SHP77 treated with DMSO at 0.1 percent for 48 hours (cell line): ENCODE measurements at places on chromosomes 4 and X.

- DNase-seq: no peak
Observed at GRCh38 chr4:153341575-153342090, 2.9 kb upstream of the MND1 start.

DNA sequence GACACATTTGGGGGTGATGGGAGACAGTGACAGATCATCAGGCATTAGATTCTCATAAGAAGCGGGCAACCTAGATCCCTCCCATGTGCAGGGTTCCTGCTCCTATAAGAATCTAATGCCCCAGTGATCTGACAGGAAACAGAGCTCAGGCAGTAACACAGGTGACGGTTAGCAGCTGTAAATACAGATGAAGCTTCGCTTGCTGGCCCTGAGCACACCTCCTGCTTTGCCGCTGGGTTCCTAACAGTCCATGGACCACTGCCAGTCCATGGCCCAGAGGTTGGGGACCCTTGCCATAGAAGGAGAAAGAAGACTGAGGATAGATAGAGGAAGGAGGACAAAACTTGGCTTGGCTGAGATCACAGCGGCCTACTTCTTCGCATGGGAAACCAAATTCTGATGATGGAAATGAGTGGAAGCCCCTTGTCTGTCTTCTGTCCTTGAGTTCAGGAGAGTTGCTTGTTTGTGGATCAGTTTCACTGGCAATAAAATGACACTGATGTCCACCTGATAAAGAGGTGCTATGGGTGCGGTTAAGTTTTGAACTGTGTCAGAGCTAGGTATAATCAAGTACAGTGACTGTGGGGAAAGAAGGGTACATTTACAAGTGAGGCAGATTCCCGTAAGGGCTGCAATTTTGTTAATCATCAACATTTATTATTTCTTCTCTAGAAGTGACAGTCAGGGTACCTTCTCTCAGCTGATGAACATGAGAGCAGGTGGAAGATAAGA is 1.7 kb upstream of the TIFA start:
- DNase-seq: no peak

GRCh38 chr4:6734165-6734786 is 18.3 kb downstream of the BLOC1S4 start:
- DNase-seq: no peak

DNA sequence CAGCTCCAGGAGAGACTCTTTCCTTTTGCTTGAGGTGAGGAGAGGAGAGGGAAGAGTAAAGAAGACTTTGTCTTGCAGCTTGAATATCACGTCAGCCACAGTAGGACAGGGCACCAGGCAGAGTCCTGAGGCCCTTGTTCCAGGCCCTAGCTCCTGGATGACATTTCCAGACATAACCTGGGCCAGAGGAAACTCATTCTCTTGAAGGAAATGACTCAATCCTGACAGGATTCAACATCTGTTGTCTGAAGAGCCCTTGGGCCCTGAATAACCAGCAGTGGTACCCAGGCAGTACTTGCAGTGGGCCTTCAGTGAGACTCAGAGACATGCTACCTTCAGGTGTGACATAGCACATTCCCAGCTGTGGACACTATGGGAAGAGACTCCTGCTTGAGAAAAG is 62.8 kb downstream of the FGF16 start:
- no peak for DNase-seq

GRCh38 chrX:137118136-137118535 is 84.3 kb upstream of the GPR101 start:
- no peak for DNase-seq

DNA sequence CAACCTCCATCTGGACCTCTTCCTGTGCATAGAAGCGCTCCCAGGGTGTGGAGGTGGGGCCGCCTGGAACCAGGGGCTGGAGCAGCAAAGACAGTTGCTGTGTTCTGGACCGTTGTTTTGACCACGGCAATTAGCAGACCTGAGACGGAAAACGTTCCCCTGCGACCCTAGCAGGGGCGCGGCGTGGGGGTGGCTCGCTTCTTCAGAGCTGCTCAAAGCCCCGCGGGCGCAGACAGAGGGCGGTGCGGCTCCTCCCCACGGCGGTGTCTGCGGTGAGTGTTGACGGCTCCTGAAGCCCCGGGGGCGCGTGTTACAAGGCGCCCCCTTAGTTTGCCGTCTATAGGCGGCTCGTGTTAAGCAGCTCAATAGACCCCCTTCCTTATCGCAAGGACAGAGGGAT is 79.2 kb downstream of the TRIML1 start:
- no peak for DNase-seq

GRCh38 chr4:52939325-52939724 is 77.2 kb downstream of the RASL11B start:
- no peak for DNase-seq

- DNase-seq: no peak
Observed at GRCh38 chrX:83658731-83659130, 150.6 kb downstream of the POU3F4 start.

DNA sequence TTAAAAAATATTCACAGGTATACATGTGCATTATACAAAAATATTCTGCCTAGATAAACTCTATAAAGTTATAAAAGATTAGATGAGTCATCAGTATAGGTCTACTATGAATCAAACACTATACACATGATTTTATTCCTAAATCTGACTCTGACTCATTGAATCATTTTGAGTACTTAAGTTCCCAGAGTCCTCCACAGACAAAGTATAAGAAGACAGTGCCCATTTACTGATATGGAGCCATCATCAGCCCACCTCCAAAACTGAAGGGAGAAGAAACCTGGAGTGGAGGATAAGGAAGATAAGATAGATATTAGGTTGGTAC is 28.7 kb upstream of the ANTXR2 start:
- DNase-seq: no peak

DNA sequence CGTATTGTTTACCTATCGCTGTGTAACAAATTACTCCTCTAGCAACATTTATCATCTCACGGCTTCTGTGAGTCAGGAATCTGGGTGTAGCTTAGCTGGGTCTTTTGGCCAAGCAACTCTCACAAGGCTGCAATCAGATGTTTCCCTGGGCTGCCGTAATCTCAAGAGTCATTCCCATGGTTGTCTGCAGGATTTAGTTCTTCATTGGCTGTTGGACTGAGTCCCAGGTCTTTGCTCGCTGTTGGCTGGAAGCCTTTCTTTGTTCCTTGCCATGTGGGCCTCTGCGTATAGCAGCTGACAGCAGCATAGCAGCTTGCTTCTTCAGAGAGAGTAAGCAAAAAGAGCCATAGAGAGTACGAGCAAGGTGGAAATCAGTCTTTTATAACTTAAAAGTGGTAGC is 16.8 kb downstream of the POLR2B start:
- no peak for DNase-seq
